ENCODE measurements at places on chromosomes 16 and 17. TPM values are rescaled to one million over a fixed set of nuclear protein-coding genes. Genes with fewer than 3 reads are reported as not detected.

The CES5A gene
- total RNA-seq, result not detected

The PPP1R1B gene
- not detected for total RNA-seq

The SPNS3 gene
- 24.7 TPM for total RNA-seq

The DUXB gene
- total RNA-seq, result not detected

The PLA2G10 gene
- not detected for total RNA-seq

The MIEF2 gene
- total RNA-seq, result 6.2 TPM

The KRT40 gene
- not detected for total RNA-seq

The CDH15 gene
- not detected for total RNA-seq

The ODAD4 gene
- 0.81 TPM for total RNA-seq

The GTF3C1 gene
- 55.9 TPM for total RNA-seq

The CACNG3 gene
- not detected for total RNA-seq

The DNASE1L2 gene
- total RNA-seq, result 0.32 TPM

The KCNJ2 gene
- not detected for total RNA-seq

The PTX4 gene
- total RNA-seq, result not detected

The STH gene
- total RNA-seq, result not detected

The TMC7 gene
- not detected for total RNA-seq
